ENCODE measurements at places on chromosomes 5 and 9.
A peak's percentile ranks its signal among the peaks of the same experiment; 100 is the strongest.

GRCh38 chr9:4420351-4420750 lies 69.9 kb upstream of the SLC1A1 start:
- no peak for DNase-seq

DNA sequence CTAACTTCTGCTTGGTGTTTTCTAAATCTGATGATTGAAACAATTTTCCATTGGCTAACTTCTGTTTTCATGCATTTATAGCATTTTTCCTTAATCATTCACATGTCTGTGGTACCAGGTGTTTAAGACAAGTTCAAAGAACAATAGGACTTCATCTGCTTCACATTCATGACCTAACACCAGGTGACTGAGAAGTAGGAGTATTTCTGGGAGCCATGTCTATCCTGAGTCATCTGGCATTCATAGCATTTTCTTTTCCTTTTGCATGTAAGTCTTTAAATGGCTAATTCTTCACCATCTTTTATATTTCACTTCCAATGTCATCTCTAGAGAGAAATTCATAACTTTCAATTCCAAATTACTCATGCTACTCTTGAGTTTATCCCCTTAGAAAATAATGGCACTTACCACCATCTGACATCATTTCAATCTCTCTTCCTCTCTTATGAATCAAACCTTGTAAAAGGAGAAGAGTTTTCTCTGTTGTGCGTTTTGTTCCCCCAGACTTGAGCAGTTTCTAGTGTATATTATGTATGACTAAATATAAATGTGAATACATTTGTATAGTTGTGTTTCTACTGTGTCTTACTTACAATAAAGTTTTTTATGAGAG lies 1196.1 kb upstream of the CDH9 start:
- no peak for DNase-seq

DNA sequence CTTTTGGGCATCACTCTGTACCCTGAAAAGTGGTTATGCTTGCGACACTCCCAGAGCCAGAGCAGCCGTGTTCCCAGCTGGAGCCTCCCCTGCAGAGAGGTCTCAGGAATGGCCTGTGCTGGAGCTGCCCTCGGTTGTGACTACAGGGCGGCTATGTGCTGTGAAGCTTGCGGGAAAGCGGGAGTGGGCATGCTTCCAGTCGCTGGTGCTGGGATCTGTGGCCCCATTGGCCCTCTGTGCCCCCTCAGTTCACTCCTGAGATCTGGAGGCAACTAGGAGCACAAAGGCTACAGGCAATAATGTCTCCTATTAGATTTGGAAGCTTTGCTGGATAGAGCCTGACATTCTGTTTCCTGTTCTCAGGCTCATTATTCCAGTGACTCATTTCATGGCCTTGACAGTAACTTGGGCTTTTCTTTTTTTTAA lies 56.9 kb downstream of the GPR107 start:
- no peak for DNase-seq

GRCh38 chr5:114858665-114859437 lies 310.9 kb downstream of the TRIM36 start:
- no peak for DNase-seq

DNA sequence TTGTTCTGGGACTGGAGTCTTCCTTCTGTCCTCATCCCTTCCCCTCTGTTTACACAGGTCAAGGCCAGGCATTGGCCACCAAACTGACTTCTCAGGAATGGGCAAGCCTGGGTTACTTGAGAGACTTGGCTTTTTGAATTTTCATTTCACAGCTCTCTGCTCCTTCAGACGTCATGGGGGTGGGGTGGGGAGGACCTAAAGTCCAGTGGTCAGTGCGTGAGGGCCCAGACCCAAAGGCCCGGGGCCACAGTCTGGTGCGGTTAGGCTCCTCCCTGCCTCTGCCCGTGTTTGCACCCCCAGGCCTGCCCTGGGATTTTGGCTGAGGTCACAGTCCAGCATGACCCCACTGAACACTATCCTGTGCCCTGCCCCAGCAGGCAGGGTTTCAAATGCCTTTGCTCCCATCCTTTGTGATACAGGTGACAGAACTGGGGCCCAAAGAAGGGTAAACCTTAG lies 4.1 kb upstream of the CXXC5 start:
- DNase-seq, result no peak

DNA sequence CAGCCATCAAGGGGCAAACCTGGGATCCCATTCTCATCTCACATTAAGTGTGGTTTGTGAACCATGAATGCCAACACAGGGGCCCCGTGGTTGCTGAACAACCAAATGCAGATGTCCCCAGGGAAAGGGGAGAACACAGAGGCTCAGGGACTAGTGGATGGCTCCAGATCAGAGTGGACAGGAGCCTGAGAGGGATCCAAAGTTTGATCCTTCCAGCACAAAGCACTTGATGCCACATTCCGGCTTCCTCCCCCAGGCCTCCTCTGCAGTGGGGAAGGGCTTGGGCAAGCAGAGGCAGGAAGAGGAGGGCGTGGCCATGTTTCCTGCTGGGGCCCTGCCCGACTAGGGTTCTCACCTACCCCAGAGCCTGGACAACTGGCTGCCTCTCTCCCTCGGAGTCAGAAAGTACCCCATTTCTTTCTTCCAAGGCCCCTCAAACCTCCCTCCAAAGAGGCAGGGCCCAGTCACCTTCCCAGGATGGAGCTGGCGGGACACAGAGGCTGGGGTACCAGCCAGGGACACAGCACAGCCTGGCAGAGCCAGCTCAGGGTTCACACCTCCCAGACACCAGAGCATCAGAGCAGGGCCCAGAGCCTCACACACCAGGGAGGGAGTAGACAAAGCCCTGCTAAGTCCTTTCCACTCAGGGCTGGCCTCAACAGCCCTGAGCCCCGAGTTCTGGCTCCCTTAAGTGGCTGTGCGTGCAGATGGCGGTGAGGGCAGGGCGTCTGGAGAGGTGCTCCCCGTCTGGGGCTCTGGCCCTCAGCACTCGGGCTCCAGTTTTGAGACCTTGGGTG lies 4.3 kb upstream of the RNF44 start:
- no peak for DNase-seq

GRCh38 chr5:179698935-179699615 lies at the start of gene CANX:
Gene CANX (plus strand): TSS chr5:179698967. CDS start chr5:179705682, 6,715 bp downstream.
- no peak for DNase-seq

- no peak for DNase-seq
These were observed 103.6 kb upstream of the CHD1 start for GRCh38 chr5:99032234-99033013.

- DNase-seq, result no peak
These were observed 281.7 kb upstream of the EFNA5 start for GRCh38 chr5:107952450-107952849.

DNA sequence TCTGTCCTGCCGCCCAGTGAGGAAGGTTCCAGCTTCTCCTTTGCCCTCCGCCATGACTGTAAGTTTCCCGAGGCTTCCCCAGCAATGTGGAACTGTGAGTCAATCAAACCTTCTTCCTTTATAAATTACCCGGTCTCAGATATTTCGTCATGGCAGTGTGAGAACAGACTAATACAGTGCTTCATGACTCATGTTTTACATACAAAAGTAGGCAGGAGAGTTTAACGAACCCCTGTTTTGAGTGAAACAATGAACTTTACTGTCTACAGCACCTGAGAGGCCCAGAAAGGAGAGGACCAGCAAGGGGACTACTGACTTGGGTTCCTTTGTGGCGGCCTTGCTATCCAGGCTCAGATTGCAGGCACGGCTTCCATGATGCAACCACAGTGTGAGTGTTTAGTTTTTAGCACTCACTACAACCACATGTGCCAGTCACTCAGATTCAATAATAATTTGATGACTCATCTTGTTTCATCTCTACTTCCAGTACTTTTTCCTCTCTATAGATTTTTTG lies 139.1 kb upstream of the CLINT1 start:
- no peak for DNase-seq

GRCh38 chr9:115349542-115349941 lies 231.6 kb upstream of the TNC start:
- no peak for DNase-seq

GRCh38 chr5:91092859-91093783 lies 290.0 kb downstream of the ARRDC3 start:
- DNase-seq, result no peak

- no peak for DNase-seq
These were observed 139.1 kb downstream of the TMEM38B start for GRCh38 chr9:105833271-105833975.

- no peak for DNase-seq
These were observed 510.5 kb upstream of the TNC start for GRCh38 chr9:115628426-115628825.

- no peak for DNase-seq
These were observed 55.3 kb upstream of the NUDT12 start for GRCh38 chr5:103617913-103618312.

- no peak for DNase-seq
These were observed 56.1 kb downstream of the GRIA1 start for GRCh38 chr5:153546566-153546965.

GRCh38 chr5:65825408-65826328 lies 100.7 kb upstream of the ERBIN start:
- DNase-seq, result no peak

GRCh38 chr9:22700171-22700570 lies 253.5 kb downstream of the DMRTA1 start:
- DNase-seq, result no peak

GRCh38 chr9:6184749-6185645 lies 30.6 kb upstream of the IL33 start:
- no peak for DNase-seq

DNA sequence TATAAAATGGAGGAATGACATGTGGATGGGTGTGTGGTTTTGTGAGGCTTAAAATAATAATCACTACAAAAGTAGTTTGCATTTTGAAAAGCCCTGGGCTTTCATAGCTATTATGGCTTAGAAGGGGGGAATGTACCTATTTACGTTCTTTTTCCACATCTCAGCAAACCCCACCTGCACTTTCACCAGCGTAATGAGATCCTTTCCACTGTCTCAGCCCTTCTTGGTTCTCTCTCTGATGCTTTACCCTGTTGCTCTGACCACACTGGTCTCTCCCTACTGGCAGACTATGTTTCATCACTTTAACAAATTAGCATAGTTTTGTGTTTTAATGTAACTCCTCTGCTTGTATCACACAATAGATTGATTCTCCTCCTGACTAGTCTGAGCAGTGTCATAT lies 234.6 kb downstream of the DMRT2 start:
- DNase-seq, result no peak

DNA sequence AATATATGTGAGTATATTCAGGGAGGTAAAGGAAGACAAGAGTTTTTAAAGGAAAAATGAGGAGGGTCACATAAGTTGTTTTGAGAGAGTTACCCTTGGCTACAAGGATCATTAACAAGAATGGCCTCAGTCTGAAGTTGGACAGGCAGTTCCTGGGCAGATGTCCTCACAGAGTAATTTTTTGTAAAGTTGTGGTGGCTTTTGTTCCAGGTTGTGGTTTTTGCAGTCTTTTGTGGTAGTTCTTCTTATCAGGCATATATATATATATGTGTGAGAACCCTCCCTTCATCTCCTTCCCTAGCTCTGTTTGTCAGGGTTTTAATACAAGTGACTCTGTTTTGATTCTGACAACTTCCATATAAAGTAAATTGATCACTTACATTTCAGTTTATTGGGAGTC lies 60.0 kb downstream of the CSNK1G3 start:
- no peak for DNase-seq

DNA sequence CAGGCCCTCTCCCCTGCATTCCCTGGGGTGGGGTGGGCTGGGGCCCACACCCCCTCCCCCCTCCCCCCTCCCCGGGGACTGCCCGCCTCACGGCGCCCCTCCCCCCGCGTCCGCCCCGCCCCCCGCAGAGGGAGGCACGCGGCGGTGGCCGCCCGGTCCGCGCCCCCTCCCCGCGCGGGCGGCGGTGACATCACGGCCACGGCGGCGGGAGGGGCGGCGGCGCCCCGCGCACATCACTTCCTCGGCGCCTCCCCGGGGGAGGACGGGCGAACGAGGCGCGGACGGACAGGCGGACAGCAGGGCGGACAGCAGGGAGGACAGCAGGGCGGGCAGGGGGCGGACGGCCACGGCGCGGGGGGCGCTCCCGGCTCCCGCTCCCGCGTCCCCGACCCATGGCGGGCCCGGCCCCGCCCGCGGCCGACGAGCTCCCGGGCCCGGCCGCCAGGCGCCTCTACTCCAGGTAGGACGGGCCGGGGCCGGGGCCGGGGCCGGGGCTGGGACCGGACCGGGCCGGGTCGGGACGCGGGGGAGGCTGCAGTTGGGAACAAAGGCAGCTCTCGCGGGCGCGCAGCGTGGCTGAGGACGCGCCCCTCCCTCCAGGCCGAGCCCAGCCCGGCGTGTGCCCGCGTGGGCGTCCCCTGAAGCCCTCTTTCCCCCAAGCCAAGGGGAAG lies at the start of gene GPSM1:
Gene GPSM1 (plus strand): TSS at position 236 of the 671 bp plus-strand sequence. CDS start 157 bp downstream, at position 393.
- peak; percentile 13 for DNase-seq

DNA sequence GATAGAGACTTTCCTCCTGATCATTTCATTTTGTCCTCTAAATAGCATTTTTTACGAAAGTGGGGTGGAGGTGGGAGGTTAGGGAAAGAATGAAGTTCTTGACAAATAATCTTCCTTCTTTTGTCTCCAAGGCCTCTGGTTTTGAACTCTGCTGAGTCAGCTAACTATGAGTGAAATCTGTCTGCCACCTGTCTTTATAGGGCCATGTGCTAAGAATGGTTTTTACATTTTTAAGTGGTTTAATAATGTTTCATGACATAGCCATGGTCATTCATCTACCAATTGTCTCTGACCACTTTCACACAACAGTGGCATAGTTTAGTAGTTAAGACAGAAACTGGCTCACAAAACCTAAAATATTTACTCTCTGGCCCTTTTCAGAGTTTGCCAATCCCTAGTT lies 7.6 kb downstream of the MAN2A1 start:
- DNase-seq, result no peak

- no peak for DNase-seq
These were observed 140.7 kb upstream of the RANBP3L start for GRCh38 chr5:36442352-36442751.

- no peak for DNase-seq
These were observed 73.2 kb downstream of the AOPEP start for GRCh38 chr9:94799578-94800264.

GRCh38 chr9:110316261-110317075 lies 21.2 kb downstream of the TXNDC8 start:
- DNase-seq, result no peak

GRCh38 chr9:114592356-114592755 lies 4.8 kb downstream of the ATP6V1G1 start:
- no peak for DNase-seq

DNA sequence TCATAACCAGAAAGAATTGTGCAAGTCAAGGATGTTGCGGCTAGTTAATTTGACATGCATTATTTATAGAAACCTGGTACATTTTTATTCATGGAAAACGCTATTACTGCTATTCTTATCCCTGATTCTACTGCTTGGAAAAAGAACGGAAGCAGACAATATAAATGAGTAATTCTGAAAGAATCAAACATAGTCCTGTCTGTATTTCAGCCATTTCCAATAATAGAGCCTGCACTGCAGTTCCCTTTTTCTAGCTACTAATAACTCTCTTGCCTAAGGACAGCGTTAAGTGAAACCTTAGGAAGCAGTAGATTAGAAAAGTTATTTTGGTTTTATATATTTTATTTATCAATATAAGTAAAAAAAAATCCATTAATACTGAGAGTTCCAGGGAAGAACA lies 414.9 kb downstream of the CYLC2 start:
- no peak for DNase-seq

GRCh38 chr9:107219486-107220077 lies 63.5 kb upstream of the RAD23B start:
- no peak for DNase-seq

All from activated CD8-positive, alpha-beta memory T cell treated with anti-CD3 and anti-CD28 coated beads for 4 hours (primary cell).